Sigmoid colon (tissue), 7 donors: ENCODE measurements at places on chromosomes 11 and 22. TPM values are rescaled to one million over a fixed set of nuclear protein-coding genes. Genes with fewer than 3 reads are reported as not detected.

VEGFB gene
- polyA plus RNA-seq = 42.6 TPM

DNA sequence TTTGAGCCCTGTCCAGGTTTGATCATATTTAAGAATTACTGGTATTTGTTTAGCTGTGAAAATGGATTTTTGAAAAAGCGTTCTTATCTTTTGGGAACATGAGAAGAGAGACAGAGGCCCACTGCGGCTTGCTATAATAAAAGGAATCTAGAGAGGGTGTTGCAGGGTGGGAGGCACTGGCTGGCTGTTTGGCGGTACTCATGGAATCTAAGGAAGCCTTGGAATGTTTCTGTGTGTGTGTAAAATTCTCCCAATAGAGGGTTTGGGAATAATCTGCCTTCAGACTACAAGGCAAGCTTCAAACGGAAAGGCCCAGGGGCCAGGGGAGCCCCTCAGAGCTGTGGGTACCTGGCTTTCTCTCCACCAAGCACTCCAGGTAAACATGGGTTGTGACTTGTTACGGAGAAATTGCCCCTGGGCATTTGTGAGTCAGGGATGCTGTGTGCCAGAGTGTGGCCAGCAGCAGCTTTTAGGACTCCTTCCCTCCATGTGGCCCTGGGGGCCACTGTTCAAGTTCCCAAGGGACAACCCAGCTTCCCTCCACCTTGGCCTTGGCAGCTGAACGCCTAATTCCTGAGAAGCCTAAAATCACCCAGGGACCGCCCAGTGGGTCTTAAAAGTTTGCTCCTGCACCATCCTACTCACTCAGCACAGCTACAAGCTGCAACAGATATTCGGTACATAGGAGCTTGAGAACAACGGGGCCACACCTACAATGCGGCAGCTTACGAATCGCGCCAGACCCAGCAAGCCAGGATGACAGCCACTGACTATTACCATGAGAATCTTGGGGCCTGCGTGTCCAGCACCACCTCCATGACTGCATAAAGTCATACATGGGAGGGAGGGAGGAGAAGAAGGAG is 14.1 kb upstream of the SYT8 start:
- no peak for DNase-seq

DNA sequence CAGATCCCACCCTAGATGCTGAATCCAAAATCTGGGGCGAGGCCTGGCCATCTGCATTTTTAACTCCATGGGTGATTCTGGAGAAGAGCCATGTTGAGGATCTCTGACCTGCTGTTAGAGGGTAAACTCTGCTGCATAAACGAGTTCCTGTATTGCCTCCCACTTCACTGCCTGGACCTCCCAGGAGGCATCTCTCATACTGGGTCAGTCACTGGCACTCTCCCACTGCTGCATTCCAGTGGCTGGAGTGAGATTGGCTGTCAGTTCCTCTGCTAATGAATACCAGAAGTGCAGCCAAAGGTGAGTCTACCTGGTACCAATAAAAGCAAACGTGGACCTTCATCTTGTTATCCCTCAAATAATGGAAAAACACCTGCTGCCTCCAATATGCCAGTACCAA is 10.3 kb downstream of the POLDIP3 start:
- no peak for DNase-seq

DNA sequence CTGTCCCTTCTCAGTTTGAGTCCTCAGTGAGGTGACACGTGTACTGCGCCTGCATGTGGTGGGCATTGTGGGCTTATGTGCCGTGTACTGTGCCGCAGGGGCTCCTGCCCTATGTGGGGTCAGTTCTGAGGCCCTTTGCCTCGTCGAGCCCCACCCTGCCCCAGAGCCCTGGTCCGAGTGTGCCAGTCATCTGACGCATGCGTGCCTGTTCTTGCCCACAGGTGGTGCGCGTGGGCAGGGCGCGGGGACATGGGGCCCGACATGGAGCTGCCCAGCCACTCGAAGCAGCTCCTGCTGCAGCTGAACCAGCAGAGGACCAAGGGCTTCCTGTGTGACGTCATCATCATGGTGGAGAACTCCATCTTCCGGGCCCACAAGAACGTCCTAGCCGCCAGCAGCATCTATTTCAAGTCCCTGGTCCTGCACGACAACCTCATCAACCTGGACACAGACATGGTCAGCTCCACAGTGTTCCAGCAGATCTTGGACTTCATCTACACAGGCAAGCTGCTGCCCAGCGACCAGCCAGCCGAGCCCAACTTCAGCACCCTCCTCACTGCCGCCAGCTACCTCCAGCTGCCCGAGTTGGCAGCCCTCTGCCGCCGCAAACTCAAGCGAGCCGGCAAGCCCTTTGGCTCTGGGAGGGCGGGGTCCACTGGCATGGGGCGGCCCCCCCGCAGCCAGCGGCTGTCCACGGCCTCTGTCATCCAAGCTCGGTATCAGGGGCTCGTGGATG is 22.3 kb upstream of the TMEM191C start:
- DNase-seq = peak; percentile 63

DNA sequence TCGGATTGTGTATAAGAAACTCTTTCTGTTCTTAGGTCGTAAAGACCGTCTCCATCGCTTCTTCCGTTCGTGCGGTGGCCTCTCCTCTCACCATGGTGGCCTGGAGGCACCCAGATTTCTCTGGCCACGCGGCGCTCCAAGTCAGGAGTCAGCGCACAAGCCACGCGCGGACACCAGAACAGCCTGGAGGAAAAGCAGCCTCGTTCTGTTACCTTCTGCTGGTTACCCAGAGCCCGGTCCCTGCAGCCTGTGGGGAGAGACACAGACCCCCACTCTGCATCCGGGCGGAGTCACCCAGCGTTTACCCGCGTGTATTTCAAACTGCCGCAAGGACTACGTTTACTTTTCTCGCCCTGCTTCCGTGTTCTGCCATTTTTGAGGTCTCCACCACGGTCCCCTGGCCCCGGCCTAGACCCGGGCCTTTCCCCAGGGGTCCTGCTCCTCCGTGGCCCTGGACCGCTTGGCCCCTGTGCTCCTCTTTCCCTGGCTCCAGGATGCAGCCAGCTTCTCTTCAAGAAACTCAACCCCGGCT is 776.1 kb downstream of the BRD1 start:
- DNase-seq = no peak

DNA sequence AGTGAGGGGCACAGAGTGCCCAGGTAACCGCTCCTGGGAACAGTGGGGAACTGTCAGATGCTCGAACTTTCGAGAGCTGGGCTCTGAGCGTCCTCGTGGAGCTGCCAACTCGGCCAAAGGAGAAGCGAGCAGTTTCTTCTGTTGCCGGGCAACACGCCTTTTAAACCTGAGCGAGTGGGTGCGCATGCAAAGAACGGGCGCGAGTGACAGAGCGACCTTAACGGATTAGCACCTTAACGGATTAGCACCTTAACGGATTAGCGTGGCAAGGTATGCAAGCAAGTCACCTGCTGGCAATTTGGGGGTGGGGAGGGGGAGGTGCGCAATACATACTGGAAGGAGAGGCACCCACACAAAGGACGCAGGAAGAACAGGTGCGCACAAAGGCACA is 61.8 kb upstream of the PRODH start:
- no peak for DNase-seq

GRCh38 chr11:119795231-119795630 is 66.2 kb upstream of the NECTIN1 start:
- DNase-seq = no peak

DNA sequence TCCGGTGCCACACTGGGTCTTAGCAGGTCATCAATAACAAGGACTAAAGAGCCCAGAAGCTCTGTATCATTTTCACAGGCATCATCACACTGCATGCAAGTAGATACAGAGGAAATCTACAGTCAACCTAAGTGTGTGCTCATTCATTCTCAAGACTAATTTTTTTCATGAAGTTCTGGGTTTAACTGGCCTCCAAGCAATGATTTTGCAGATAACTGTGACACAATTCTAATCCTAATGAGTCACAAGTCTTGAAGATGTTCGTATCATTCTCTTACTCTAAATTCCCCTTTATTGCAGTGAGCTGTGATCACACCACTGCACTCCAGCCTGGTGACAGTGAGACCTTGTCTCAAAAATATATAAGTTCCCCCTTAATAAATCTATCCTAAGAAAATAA is 2.5 kb downstream of the OR52W1 start:
- no peak for DNase-seq

DNA sequence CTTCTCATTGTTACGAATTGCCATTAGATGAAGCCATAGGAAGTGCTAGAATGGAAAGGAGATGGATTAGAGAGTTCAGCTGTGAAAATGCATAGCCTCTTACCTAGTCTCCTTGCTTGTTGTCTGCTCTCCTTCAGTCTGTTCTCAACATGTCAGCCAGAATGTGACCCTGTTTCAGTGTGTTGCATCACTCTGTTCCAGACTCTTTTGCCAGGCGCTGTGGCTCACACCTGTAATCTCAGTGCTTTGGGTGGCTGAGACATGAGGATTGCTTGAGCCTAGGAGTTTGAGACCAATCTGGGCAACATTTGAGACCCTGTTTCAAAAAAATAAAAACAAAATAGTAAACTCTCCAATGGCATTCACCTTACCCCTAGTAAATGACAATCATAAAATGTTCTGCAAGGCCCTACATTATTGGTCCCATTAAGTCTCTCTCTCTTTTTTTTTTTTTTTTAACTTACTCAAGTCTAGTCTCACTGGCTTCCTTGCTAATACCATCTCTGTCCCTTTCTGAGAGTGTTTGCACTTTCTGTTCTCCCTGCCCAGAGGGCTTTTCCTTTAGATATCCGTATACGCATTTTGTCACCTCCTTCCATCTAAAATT is 39.4 kb downstream of the CYP2R1 start:
- no peak for DNase-seq

GRCh38 chr11:15327786-15328231 is 213.1 kb downstream of the INSC start:
- DNase-seq = no peak
